Activated CD4-positive, alpha-beta memory T cell treated with anti-CD3 and anti-CD28 coated beads for 36 hours (primary cell): ENCODE measurements at places on chromosomes 4 and X. TPM values are rescaled to one million over a fixed set of nuclear protein-coding genes. Genes with fewer than 3 reads are reported as not detected.

- H3K27ac ChIP-seq, result peak overlapping the region; percentile 16
- no peaks in the 10 kb centered on the region for H3K36me3 ChIP-seq
- DNase-seq, result no peak
- peaks cover 1% of the 10 kb centered on the region for H3K27me3 ChIP-seq
- H3K4me1 ChIP-seq, result peaks cover 48% of the 10 kb centered on the region
Measured at GRCh38 chr4:184313058-184313581, 95.4 kb upstream of the ENPP6 start.

The CDKL5 gene
- total RNA-seq, result 1.2 TPM

The CD38 gene
- total RNA-seq, result 11.6 TPM

The KLB gene
- total RNA-seq, result not detected

GRCh38 chr4:55543858-55544257 lies 2.9 kb downstream of the CLOCK start:
- H3K4me1 ChIP-seq, result peaks cover 56% of the 10 kb centered on the region
- H3K36me3 ChIP-seq, result no peaks in the 10 kb centered on the region
- DNase-seq, result no peak
- H3K27ac ChIP-seq, result no peak overlapping the region
- H3K27me3 ChIP-seq, result no peaks in the 10 kb centered on the region

DNA sequence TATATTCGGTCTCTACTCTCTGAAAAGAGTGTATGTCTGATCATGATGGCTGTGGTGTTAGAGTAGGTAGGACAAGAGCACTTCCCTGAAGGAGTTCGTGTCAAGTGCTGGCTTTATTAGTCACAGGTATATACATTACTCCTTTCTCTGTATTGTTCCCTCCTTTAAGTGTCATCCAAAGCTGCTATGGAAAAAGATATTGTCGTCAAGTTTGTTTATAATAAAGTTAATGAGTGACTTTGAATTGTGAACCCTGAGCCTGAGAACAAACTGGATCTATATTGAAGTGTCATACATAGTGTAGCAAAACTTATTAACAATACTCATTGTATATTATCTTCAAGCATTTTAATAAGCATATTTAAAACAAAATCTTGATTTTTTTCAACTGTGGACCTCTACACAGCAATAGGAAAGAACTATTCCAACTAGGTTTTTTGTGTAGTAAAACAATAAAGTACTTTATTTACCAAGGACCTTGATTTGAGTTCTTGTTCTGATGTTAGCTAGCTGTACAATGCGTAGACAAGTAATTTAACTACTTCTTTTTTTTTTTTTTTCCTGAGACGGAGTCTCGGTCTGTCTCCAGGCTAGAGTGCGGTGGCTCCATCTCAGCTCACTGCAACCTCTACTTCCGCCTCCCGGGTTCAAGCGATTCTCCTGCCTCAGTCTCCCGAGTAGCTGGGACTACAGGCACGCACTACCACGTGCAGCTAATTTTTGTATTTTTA lies 177.7 kb downstream of the RAPGEF2 start:
- peaks cover 20% of the 10 kb centered on the region for H3K36me3 ChIP-seq
- no peak overlapping the region for H3K4me3 ChIP-seq
- H3K27ac ChIP-seq, result no peak overlapping the region
- H3K27me3 ChIP-seq, result no peaks in the 10 kb centered on the region

DNA sequence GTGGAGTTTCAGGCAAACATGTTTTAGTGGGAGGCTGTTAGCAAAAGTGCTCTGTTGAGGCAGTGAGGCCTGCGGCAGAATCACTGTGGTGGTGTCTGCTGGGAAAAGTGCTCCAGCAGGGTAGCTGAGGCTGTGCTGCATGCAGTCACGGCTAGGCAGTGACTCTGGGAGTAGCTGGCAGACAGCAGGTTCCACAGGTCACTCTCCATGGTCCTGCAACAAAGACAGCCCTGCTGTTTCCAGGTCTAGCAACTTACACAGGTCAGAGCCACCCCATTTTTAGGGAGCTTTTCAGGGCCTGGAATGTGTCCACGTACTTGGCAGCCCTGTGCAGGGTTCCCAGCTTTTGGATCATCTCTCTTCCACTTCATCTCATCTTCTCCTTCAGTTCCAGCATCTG lies 184.3 kb downstream of the NAA11 start:
- H3K4me3 ChIP-seq, result no peak overlapping the region
- no peaks in the 10 kb centered on the region for H3K4me1 ChIP-seq
- H3K27ac ChIP-seq, result no peak overlapping the region
- no peaks in the 10 kb centered on the region for H3K27me3 ChIP-seq

The CENPVL1 gene
- total RNA-seq, result not detected

The CSAG1 gene
- not detected for total RNA-seq

The FGFR3 gene
- total RNA-seq, result 0.21 TPM

The SATL1 gene
- not detected for total RNA-seq

DNA sequence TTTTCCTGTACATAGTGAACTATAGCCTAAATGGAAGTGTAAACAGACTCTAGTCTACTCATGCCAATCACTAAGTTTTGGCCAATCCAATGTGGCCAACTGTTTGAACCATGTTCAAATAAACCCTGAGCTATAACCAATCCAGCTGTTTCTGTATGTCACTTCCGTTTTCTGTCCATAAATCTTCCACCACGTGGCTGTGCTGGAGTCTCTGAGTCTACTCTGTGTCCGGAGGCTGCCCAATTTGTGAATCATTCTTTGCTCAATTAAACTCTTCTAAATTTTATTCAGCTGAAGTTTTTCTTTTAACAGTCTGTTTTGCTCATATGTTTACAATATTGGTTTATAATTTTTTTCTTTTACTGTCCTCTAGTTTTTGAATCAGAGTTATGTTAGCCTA lies 112.3 kb upstream of the BANK1 start:
- H3K4me1 ChIP-seq, result no peaks in the 10 kb centered on the region
- no peak overlapping the region for H3K4me3 ChIP-seq
- DNase-seq, result no peak
- H3K27me3 ChIP-seq, result no peaks in the 10 kb centered on the region
- H3K27ac ChIP-seq, result no peak overlapping the region

DNA sequence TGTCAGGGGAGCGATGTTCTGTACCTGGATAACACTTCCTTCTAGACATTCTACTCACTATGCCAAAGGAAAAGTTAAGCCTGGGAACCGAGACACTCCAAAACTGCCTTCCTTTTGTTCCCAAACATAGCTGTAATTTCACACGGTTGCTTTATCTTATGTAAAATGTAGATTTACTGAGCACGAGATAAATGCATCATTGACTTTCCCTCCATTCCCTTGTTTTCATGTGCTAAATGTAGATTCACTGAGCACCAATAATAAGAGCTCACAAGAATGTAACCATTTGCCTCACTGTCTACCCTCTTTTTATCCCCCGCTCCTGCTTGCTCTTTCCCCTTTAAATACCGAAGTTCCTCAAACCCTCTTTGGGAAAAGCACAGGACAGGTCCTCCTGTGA lies 10.7 kb upstream of the PPEF2 start:
- DNase-seq, result no peak
- no peaks in the 10 kb centered on the region for H3K27me3 ChIP-seq
- peaks cover 43% of the 10 kb centered on the region for H3K36me3 ChIP-seq
- H3K27ac ChIP-seq, result no peak overlapping the region

GRCh38 chrX:15474028-15474427 lies 19.1 kb downstream of the PIR start:
- H3K27me3 ChIP-seq, result no peaks in the 10 kb centered on the region
- H3K4me3 ChIP-seq, result no peak overlapping the region
- H3K4me1 ChIP-seq, result no peaks in the 10 kb centered on the region
- H3K36me3 ChIP-seq, result no peaks in the 10 kb centered on the region
- H3K27ac ChIP-seq, result no peak overlapping the region

DNA sequence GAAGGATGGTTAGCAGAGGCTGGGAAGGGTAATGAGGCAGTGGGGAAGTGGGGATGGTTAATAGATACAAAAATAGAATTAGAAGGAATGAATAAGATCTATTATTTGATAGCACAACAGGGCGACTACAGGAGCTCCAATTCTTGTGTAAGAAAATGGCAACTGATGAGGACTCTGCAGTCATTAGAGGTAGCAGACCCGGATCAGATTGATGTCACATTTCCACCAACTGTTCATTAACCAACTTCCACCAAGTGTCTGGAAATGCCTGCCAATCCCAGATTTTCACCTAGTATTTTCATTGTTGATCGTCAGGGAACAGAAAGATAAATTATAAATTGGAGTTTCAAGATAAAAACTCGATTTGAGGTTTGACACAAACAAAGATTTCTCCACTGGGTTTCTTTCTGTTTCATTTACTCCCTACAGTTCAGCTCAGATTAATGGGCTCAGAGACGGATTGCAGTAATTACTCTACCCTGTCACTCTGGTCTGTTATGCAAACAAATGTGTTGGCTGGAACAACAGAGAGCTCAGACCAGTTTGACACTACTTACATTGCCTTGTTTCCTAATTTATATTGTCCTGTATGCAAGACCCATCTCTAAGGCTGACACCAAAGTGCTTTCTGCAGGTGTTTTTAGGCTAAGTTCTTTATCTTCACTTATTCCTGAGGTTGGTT lies 909.2 kb upstream of the PRKX start:
- H3K36me3 ChIP-seq, result no peaks in the 10 kb centered on the region
- DNase-seq, result no peak
- no peaks in the 10 kb centered on the region for H3K27me3 ChIP-seq
- no peak overlapping the region for H3K27ac ChIP-seq
- H3K4me3 ChIP-seq, result no peak overlapping the region
- H3K4me1 ChIP-seq, result no peaks in the 10 kb centered on the region

- DNase-seq, result no peak
- H3K4me3 ChIP-seq, result no peak overlapping the region
- H3K4me1 ChIP-seq, result no peaks in the 10 kb centered on the region
- H3K27ac ChIP-seq, result no peak overlapping the region
Measured at GRCh38 chrX:37942170-37942569, 64.2 kb upstream of the SYTL5 start.

The TMEM35A gene
- not detected for total RNA-seq

DNA sequence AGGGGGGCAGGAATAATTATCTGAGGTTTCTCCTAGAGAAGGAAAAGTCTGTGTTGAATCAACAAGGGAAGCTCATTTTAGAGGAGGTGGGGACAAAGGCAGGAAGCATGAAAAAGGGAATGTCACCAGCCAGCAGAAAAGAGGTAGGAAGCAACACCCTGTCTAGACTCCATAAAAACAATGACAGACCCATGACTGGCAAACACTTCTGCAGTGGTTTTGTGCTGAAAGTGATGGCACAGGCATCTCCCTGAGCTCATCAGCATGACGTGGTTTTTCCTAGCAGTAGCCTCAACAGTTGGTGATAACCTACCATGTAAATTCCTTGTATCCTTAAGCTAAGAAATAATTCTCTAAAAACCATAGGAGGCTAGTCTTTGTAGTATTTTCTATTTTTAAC lies 110.7 kb upstream of the GALNT7 start:
- no peaks in the 10 kb centered on the region for H3K4me1 ChIP-seq
- H3K4me3 ChIP-seq, result no peak overlapping the region
- no peak overlapping the region for H3K27ac ChIP-seq
- peaks cover 5% of the 10 kb centered on the region for H3K27me3 ChIP-seq
- H3K36me3 ChIP-seq, result no peaks in the 10 kb centered on the region

GRCh38 chrX:118356154-118356701 lies 10.3 kb downstream of the WDR44 start:
- H3K36me3 ChIP-seq, result no peaks in the 10 kb centered on the region
- no peak overlapping the region for H3K27ac ChIP-seq
- no peaks in the 10 kb centered on the region for H3K27me3 ChIP-seq
- no peak for DNase-seq

The PIR gene
- 2.4 TPM for total RNA-seq
